ENCODE measurements at places on chromosomes 11 and 22.

DNA sequence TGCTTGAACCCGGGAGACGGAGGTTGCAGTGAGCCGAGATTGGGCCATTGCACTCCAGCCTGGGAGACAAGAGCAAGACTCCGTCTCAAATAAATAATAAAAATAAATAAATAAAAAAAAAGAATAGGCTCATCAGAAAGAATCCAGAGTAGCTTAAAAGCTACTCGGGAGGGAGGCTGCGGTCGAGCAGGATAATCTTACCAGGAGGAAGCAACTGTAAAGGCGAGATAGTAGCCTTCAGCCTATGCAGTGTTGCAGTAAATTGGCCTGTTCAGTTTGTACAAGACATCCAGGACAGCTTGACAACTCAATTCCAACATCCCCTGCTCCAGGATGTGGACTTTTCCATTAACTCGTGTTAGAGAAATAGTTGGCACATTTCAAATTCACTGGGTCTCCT is 1164.7 kb downstream of the LRRC4C start:
- DNase-seq: no peak

DNA sequence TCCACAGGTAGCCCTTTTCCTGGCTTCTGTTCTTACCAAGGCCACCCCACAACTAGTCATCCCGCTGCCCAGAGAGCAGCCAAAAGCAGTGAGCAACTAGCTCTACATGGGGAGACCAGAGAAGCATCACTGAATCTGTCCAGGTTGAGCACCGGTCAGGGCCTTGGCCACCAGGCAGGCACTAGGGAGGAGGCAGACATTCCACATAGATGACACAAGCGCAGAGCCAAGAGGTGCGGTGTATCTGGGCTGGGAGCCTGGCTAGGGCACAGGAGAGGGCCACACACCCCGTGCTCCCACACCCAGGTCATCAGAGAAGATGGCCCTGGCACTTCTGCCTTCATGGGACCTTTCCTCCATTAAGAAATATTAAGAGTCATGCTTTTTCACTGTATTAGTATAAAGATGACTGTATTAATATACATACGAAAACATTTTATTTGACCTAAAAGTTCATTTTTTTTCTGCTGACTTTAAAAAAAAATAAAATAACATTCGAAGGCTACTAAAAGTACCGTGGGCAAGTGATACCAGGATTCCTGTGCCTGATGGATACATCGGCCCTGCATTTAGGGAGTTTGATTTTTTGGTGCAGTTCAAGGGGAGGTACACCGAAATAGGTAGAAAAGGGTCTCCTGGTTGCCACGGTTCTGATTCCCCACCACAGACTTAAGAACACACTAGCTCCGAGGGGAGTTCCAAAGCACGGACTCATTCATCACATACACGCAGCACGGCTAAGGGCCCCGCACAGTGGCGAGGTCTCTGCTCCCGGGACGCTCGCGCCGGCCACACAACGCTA is 1.2 kb downstream of the DGCR2 start:
- DNase-seq: no peak

GRCh38 chr11:94705891-94706615 is 62.1 kb upstream of the AMOTL1 start:
- no peak for DNase-seq

DNA sequence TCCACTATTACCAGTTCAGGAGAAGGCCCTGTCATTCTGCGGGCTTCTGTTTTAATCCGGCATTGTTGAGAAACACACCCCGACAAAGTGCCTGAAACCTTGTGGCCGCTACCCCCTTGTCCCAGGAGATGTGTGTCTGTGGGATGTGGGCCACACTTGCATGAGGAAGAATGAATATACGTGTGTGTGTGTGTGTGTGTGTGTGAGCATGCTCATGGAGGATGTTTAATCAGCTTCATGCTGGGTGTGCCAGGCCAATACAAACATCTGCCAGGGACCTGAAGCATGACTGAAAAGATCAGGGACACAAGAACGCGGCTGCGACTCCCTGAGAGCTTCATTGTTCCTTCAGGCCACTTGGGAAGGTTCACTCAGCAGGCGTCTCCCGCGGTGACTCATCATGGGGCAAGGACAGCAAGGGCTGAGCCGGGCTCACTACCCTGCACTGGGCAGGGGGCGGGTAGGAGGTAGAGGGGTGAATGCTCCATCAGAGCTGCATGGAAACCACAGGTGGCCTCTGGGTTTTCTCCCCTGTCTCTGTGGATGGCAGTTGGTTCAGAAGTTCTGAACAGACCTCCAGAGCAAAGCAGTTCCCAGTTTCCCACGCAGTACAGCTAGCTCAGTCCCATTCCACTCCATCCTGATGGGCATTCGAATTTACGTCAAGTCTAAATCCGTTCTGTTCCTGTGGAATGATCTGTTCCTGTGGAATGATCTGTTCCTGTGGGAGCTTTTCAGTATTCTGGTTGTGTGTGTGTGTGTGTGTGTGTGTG is 7.0 kb upstream of the MALAT1 start:
- peak; percentile 90 for DNase-seq

DNA sequence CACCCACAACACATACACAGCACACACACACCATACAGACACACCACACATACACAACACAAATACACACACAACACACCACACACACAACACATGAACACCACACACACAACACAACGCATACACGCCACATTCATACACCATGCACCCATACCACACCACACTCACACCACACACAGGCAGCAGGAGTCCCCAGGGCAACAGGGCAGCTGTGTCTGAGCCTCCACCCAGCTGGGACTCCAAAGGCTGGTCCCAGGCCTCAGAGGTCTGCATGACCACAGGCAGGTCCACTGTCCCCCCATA is 3.3 kb upstream of the WNT7B start:
- DNase-seq: no peak

- peak; percentile 83 for DNase-seq
These were observed 1.9 kb downstream of the ESAM start for GRCh38 chr11:124760205-124760652.

- no peak for DNase-seq
These were observed 390 bp upstream of the HTATIP2 start for GRCh38 chr11:20363149-20363499.
